ENCODE measurements at places on chromosomes 4 and X. TPM values are rescaled to one million over a fixed set of nuclear protein-coding genes. Genes with fewer than 3 reads are reported as not detected.

- DNase-seq = no peak
These were observed 3.5 kb downstream of the JAKMIP1 start for GRCh38 chr4:6196871-6197270.

DNA sequence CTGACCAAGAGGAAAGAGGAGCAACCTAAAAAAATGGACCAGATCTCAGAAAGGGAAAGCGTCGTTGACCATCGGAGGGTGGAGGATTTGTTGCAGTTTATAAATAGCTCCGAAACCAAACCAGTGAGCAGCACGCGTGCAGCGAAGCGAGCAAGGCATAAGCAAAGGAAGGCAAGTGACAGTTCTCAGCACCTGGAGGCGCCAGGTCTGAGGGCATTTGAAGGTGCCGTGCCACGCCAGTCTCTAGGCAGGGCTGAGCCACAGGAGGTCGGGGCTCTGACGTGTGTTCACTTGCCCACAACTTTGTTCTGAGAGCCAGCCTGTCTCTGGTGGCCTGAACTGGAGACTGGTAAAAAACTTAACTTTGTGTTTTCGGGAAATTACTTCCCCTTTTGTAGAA, 59.7 kb downstream of the TNIP2 start:
- DNase-seq = no peak

DNA sequence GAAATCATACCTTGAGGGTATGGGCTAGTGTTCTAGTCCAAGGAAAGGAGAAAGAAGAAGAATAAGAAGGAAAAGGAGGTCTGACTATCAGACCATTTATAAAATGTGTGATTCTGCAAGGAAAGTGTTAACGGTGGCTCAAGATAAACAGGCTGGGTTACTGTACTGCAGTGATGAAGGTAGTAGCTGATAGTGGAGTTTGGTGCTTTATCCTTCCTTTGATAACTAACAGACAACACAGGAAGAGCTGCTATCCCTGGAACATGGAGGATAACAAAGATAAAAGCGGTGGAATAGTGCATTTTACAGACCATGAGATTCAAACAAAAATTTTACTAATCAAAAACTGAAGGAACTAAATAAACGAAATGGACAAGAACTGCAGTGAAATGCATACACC, 2.6 kb downstream of the UNC5C start:
- no peak for DNase-seq

Gene CABS1
- not detected for polyA plus RNA-seq

Gene KDR
- polyA plus RNA-seq = 105 TPM

GRCh38 chrX:17700976-17701375, 36.3 kb upstream of the SCML1 start:
- no peak for DNase-seq

- DNase-seq = peak; percentile 86
These were observed 4.3 kb upstream of the HAUS7 start for GRCh38 chrX:153474718-153475117.

Gene HTRA3
- polyA plus RNA-seq = 10.7 TPM

Gene NDNF
- 217 TPM for polyA plus RNA-seq

All from left lung (tissue), 14 donors.